Stimulated activated CD8-positive, alpha-beta memory T cell treated with anti-CD3 and anti-CD28 coated beads, Interleukin-4, amount 100 ng/mL, for 1 hour (primary cell): ENCODE measurements at places on chromosomes 11 and 22.

DNA sequence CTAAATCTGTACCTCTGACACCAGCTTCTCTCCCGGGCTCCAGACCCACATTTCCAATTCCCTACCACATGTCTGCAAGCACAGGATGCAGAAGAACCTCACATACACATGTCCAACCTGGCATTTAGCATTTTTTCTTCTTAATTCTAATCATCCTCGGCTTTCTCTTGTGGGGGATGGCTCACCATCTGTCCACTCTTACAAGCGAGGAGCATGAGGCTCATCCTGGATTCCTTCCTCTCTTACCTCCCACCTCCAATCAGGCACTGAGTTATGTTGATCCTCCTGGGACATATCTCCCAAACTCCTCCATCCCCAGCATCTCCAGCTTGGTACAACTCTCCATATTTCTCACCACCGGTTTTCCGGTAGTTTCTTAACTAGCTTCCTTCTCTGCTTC is 149.8 kb upstream of the LARGE1 start:
- DNase-seq = no peak

DNA sequence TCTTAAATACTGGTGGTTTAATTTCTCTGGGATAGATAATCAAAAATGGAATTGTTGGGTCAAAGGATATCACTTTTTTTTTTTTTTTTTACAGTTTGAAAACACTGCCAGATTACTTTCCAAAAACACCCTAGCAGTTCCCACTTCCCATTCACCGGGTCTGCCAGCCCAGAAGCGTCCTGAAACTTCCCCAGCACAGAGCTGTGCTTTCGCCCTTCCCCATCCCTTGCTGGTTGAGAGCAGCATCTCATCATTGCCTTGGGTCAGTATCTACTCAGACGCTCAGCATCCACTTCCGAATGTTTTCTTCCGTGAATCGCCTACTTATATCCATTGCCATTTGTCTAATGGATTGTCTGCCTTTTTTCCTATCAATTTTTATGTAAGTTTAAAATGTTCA is 5.5 kb downstream of the CERK start:
- no peak for DNase-seq

GRCh38 chr22:35960854-35961253 is 67.8 kb downstream of the RBFOX2 start:
- DNase-seq = no peak

DNA sequence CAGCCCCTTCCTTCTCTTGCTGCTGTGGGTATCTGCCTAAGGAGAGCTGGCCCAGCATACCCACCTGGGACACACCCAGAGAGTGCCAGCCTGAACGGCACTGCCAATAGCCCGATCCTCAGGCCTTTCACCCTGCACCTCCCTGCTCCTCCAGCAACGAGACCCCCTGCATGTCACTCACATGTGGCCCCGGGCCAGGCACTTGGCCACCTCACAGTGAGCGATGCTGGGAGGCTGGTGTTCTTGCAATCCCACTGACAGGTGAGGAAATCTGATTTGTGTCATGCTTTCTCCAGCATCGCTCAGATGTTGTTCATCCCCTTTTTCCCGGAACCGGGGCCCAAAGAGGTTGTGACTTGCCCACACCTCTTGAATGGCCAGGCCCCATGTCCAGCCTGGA is 20.5 kb downstream of the DAGLA start:
- DNase-seq = no peak

DNA sequence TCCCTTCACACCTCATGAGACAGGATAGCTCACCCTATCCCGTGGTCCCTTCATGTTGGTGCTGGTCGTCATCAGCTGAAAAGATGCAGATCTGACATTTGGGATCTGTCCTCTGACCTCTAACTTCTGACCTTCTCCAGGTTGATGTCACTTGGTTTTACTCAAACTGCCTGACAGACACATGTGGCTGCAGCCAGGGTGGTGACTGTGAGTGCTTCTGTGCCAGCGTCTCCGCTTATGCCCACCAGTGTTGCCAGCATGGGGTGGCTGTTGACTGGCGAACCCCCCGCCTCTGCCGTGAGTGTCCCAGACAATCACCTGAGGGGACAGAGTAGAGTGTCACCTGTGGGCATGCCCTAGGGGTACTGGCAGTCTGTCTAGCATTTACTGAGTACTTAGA is 49.7 kb downstream of the OTOG start:
- DNase-seq = no peak

DNA sequence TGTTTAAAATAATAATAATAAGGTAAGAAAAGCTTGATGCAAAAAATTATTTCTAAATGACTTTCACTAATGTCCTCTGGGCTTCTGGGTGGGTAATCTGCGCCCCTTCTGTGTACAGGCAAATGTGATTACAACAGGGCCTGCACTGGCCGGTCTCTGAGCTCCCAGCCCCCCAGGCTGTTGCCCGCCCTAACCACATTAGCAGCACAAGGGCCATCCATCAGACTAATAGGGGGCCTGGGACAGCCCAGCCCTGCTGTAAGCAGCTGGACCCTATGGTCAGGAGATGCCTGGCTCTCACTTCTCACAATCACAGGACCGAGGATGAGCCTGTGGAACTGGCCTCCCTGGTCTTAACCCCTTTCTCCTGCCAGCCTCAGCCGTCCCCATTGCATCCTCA is 388.4 kb downstream of the BUD13 start:
- DNase-seq = no peak

GRCh38 chr11:76698321-76699043 is 27.9 kb upstream of the LRRC32 start:
- no peak for DNase-seq

GRCh38 chr11:131481971-131482370 is 111.6 kb downstream of the NTM start:
- no peak for DNase-seq

- no peak for DNase-seq
Measured at GRCh38 chr11:79400717-79401330, 40.0 kb downstream of the TENM4 start.

DNA sequence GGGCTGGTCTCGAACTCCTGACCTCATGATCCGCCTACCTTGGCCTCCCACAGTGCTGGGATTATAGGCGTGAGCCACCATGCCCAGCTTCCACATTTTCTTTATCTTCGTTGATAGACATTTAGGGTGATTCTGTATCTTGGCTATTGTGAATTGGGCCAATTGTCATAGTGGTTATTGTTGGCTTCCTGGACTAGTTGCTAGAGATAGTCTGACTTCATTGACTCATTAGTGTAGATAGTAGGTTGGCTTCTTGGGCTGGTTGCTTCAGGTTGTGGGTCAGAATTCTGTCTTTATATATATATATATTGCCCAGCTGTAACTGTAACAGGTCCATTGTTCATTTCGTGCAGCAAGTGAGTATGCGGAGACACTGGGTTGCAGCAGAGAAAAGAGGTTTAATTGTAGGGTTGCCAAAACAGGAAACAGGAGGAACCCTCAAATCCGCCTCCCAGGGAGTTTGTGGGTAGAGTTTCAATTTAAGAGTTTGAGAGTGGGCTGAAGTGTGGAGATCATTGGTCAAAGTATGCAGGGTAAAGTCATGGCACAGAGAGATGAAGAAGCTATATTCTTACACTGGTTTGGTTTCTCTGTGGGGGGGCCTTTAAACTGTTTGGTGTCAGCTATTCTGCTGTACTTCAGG is 22.0 kb downstream of the ATG13 start:
- no peak for DNase-seq

- DNase-seq = no peak
Measured at GRCh38 chr11:70111269-70112016, 33.3 kb downstream of the ANO1 start.

- no peak for DNase-seq
Measured at GRCh38 chr11:5521540-5521939, 5.0 kb upstream of the UBQLNL start.

- no peak for DNase-seq
Measured at GRCh38 chr11:62542750-62543567, 3.6 kb downstream of the AHNAK start.

DNA sequence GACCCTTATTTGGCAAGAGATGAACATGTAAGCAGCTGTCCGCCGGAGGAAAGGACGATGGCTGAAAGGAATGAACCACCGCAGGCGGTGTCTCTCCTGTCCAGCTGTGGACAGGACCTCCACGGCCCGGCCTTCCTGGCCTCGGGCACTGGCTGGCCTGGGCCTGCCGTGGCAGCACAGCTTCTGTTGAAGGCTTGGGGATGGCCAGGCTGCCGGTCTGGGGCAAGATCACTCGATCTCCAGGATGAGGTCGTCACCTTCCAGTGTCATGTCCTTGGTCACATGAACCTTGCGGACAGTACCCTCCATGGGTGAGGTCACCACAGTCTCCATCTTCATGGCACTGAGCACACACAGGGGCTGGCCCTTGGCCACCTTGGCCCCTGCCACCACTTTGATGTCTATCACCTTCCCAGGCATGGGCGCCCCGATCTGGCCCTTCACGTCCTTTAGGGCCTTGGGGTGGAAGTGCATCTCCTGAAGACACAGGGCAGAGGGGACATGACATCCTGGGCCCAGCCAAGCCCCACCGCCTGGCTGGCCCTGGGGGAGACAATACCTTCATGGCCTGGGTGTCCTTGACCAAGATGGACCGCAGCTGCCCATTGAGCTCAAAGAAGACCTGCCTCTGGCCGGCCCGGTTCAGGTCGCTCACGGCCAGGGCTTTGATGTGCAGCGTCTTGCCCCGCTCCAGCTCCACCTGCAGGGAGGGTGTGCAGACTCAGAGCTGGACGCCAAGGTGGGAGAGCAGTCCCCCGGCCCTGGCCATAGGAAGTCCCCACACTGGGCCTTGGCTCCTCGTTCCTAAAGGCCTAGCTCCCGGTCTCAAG is 5.6 kb downstream of the RCE1 start:
- DNase-seq = no peak

- DNase-seq = no peak
Measured at GRCh38 chr11:95432714-95433503, 201.9 kb upstream of the SESN3 start.

- DNase-seq = no peak
Measured at GRCh38 chr11:111796696-111797095, 30.5 kb upstream of the PPP2R1B start.

- no peak for DNase-seq
Measured at GRCh38 chr22:32539631-32540421, 65.2 kb downstream of the FBXO7 start.

GRCh38 chr22:46569848-46570695 is 32.7 kb upstream of the CELSR1 start:
- DNase-seq = no peak

DNA sequence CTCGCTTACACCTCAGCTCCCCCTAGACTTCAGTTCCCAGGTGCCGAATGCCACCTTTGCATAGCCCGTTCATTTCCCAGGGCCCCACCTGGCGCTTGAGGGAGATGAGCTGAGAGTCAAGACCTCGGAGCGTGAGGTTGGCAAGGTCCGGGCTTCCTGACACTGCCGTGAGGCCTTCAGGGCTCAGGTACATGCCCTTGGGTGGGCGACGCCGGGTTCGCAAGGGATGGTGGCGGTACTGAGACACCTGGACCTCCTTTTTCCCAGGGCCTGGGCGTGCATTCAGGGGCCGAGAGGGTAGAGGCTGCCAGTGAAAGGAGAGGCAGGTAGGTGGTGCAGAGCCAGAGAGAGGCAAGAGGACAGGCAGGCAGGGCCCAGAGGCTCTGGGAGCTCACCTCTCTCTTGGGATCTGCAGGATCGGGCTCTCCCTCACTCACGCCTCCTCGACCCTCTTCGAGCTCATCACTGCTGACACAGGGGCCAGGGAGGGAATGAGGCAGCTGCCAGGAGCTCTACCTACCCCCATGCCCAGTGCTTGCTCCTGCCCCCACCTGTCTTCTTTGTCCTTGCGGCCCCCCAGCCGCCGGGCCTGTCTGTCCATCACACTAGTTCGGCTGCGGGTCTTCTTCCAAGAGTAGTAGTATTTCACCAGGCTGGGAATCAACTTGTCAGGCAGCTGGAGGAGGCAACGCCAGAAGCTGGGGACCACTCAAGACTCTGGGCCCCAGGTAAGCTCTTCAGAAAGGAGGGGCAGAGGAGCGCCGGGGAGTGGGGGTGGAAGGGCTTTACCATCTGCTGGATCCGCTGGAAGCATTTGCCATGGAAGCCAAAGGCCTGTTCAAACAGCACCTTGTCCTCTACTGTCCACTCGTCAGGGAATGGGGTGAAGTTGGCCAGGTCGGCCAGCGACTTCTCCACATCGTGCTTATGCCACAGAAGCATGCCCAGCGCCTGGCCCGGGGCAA is 2.8 kb downstream of the RCOR2 start:
- no peak for DNase-seq

GRCh38 chr22:21000207-21000986 is 1.5 kb downstream of the THAP7 start:
- no peak for DNase-seq

DNA sequence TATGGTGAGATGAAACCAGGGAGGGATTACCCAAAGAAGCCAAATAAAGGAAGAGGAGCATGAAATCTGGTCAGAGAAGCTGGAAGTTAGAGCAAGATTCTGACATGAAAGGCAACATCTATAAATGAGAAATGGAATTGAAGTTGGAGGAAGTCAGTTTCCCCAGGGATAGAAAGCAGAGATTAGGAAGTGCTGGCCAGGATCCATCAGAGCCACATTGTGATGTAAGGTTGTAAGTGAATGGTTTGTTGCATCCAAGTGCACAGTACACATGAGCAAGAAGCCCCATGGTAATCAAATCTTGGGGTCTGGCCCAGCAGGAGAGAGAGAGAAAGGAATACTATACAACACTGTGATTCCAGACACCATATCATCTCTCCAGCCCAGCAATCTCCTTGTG is 6.6 kb upstream of the NLRP10 start:
- no peak for DNase-seq

DNA sequence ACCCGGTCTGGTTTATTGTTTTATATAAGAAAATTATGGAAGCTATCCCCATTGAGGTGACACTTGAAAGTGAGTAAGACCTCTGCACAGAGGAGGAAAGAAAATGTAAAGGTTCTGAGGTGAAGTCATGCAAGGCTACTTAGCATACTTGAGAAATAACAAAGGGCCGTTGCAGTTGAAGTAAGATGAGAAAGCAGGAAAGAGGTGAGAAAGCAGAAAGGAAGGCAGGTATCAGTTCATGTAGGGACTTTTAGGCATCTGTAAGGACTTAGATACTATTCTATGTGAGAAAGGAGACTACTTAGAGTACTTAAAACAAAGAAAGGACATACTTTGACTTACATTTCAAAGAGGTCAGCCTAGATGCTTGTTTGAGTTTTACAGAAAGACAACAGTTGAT is 84.7 kb downstream of the CASP12 start:
- no peak for DNase-seq

DNA sequence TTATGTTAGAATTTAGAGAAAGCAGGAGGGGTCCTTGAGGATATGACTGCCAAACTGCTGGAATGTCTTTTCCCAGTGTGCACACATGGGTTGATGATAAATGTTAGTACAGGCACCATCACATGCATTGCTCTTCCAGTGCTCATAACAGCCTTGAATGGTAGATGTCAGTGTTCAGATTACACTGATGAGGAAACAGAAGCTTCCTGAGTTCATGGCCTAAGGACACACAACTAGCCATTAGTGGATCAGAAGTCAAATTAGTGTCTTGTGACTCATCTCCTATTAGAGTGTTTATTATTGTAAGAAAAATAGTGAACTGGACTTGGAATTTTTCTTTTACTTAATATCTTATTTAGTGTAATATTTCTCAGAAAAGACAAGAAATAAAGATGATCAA is 241.5 kb downstream of the DDX10 start:
- no peak for DNase-seq
